Endothelial cell of coronary artery (primary cell): ENCODE measurements at places on chromosomes 2 and 18. TPM values are rescaled to one million over a fixed set of nuclear protein-coding genes. Genes with fewer than 3 reads are reported as not detected.

Gene MALL
- 21.3 and 37.5 TPM in 2 replicates for total RNA-seq

Gene NEU4
- total RNA-seq = not detected in 2 replicates

Gene MAB21L4
- not detected in 2 replicates for total RNA-seq

Gene KLHL30
- total RNA-seq = 0.19 TPM in 1 of 2 replicates, not detected in the other

Gene HOXD8
- total RNA-seq = 0.99 and 4.1 TPM in 2 replicates

Gene VIT
- total RNA-seq = 0.09 and 0.90 TPM in 2 replicates

Gene TXNL1
- total RNA-seq = 37.2 and 38.7 TPM in 2 replicates

Gene CRACDL
- total RNA-seq = 7.0 and 8.7 TPM in 2 replicates

Gene FEZ2
- 69.2 and 112 TPM in 2 replicates for total RNA-seq

Gene PDCL3
- 19.0 and 23.6 TPM in 2 replicates for total RNA-seq

Gene CELF4
- not detected in 2 replicates for total RNA-seq

Gene ABCB11
- total RNA-seq = 0.18 and 0.56 TPM in 2 replicates

Gene BIRC6
- total RNA-seq = 131 and 189 TPM in 2 replicates

Gene DSG1
- not detected in 2 replicates for total RNA-seq

Gene OTOS
- not detected in 2 replicates for total RNA-seq

Gene REG3G
- not detected in 2 replicates for total RNA-seq

Gene ARHGEF4
- 0.09 and 0.85 TPM in 2 replicates for total RNA-seq

Gene NFATC1
- total RNA-seq = 3.0 and 3.4 TPM in 2 replicates

Gene KLHL14
- not detected in 2 replicates for total RNA-seq

Gene SRD5A2
- not detected in 2 replicates for total RNA-seq
